ENCODE measurements at places on chromosomes 2 and 18.

- no peak for DNase-seq
Observed at GRCh38 chr2:44572196-44572900, 210.6 kb downstream of the CAMKMT start.

GRCh38 chr2:240499309-240500301, 58.2 kb downstream of the ANKMY1 start:
- DNase-seq, result no peak

GRCh38 chr2:141195087-141195486, 935.7 kb downstream of the LRP1B start:
- DNase-seq, result no peak

GRCh38 chr2:16665748-16666448, at the start of gene CYRIA:
Gene CYRIA, minus strand, starts transcription at chr2:16665834. Its CDS starts 77,715 bp downstream, at chr2:16588119.
- peak; percentile 21 for DNase-seq

- no peak for DNase-seq
Observed at GRCh38 chr2:170141865-170142264, 36.1 kb upstream of the MYO3B start.

DNA sequence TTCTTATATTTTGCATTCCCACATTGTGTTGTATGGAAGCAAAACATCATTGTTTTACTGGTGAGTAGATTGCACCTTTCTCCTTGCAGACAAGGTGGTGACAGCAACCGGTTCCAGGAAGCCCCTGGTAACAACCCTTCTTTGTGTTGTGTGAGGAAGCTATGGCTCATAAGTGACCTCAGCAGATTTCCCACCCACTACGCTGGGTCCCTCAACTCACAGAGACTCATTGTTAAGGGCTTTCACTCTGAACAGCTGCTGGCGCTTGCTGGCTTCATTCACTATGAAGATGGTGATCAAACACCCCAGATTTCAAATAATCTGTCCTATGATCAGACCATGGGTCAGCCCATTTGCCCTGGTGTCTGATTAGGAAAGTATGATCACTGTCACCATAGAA, 53.4 kb downstream of the WIPF1 start:
- no peak for DNase-seq

DNA sequence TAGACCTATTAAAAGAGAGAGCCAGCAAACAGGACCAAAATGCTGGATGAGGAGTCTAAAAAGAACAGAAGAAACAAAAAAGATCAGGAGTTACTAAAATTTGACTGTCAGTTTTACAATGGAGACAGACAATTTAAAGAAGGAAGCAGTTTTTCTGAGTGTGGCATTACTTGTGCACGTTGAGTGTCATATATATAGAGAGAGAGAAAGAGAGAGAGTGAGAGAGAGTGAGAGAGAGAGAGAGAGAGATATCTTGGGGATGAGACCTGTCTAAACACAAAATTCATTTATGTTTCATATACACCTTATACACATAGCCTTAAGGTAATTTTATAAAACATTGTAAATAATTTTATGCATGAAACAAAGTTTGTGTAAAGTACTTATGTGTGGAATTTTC, 2.1 kb upstream of the GALNT3 start:
- no peak for DNase-seq

- DNase-seq, result no peak
Observed at GRCh38 chr2:213219816-213220215, 64.4 kb upstream of the SPAG16 start.

DNA sequence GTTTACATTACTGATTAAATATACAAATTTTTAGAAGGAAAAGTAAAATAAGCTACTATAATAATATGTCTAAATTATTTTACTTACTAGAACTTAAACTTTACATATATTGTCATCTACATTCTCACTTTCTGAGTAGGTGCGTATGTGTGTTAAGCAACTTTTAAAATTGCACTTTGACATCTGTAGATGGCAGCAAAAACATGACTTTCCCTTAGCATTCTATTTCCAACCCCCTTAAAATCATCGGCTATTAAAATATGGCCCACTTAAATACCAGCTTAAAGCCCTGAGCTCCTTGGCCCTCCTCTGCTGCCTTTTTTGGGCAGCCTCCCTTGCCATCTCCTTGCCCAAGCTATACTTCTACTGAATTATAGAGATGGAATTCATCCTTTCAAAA, 78.0 kb downstream of the UPP2 start:
- DNase-seq, result no peak

DNA sequence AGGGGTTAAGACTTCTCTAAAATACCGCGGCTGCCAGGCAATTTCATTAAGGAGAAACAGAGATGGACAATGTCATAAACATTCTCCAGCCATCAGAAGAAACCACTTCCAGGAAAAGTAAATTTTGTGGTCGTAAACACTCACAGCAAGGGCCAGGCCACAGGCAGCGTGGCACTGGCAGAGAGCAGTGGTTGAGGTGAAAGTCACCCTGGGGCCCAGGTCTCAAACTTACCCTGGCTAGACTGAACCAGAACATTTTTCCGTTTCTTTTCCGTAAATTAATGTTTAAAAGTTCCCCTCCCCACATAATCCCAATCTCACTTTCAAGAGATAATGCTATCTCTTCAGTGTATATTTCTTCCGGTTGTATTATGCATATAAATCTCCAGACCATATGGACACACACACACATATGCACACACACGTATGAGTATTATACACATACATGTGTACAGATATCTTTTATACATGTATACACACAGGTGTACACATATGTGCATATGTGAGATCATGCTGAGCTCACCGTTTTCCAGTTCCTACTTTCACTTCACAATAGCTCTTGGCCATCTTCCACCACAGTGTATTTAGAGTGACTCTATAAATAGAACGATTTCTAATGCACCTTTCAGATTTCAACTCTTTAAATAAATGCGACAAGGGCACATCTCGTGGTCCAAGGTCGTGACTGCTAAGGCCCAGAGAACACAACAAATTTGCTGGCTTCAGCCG, 90.1 kb downstream of the MALT1 start:
- no peak for DNase-seq

GRCh38 chr18:54169431-54170403, 54.8 kb downstream of the MBD2 start:
- DNase-seq, result peak; percentile 91

GRCh38 chr2:158184556-158185343, 83.1 kb downstream of the UPP2 start:
- DNase-seq, result no peak

DNA sequence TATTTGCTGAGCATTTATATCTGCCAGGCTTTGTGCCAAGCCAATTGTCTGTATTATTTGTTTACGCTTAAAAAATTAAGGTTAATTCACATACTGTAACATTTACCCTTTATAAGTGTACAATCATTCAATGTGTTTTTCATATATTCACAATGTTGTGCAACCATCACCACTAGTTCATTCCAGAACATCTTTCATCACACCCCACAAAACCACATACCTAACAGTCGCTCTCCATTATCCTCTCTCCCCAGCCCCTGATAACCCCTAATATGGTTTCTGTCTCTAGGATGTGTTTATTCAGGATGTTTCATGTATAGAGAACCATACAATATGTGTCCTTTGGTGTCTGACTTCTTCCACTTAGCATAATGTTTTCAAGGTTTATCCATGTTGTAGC, 234.1 kb downstream of the INSIG2 start:
- DNase-seq, result peak; percentile 64

GRCh38 chr2:176128172-176128981, 1.1 kb upstream of the HOXD8 start:
- DNase-seq, result peak; percentile 58

- DNase-seq, result no peak
Observed at GRCh38 chr18:11974741-11975325, 6.5 kb upstream of the IMPA2 start.

GRCh38 chr2:203897544-203897943, 30.0 kb downstream of the CTLA4 start:
- DNase-seq, result no peak

- DNase-seq, result peak; percentile 25
Observed at GRCh38 chr2:10135296-10136089, 13.0 kb downstream of the RRM2 start.

DNA sequence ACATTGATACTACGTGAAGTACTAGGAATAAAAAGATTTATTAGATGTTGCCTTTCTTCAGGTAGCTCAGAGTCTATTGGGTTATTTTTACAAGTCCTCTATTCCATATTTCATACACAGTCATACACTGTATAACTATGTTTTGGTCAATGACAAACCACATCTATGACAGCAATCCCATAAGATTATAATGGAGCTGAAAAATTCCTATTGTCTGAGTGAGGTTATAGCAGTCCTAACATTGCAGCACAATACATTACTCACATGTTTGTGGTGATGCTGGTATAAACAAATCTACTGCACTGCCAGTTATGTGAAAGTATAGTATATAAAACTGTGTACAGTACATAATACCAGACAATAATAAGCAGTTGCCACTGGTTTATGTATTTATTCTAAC, 595.1 kb downstream of the MBD2 start:
- no peak for DNase-seq

- DNase-seq, result peak; percentile 60
Observed at GRCh38 chr2:171741189-171741588, 53.9 kb downstream of the DYNC1I2 start.

DNA sequence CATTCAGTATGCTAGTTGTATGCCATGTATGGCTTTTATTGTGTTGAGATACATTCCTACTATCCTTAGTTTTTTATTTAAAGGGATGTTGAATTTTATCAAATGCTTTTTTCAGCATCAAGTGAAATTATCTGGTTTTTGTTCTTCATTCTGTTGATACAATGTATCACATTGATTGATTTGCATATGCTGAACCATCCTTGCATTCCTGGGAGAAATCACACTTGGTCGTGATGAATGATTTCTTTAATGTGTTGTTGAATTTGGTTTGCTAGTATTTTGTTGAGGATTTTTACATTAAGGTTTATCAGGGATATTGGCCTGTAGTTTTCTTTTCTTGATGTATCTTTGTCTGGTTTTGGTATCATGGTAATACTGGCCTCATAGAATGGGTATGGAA, 49.7 kb downstream of the CD28 start:
- DNase-seq, result no peak

DNA sequence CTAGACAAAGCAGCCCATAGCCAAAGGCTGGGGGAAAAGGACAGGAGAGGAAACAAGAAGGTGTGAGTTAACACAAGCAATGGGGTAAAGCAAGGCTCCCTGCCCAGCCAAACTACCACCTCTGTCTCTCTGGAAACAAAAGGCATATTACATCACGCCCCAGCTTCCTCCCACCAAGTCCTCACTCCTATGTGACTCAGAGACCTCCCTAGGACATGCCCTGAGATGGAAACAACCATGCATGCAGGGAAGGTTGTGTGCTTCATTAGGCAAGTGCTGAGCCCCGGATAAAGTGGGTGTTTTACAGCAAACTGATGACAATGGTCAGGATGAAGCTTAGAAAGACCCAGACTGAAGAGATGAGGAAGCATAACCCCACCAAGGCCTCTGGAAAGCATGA, 9.0 kb upstream of the ATRAID start:
- DNase-seq, result no peak

GRCh38 chr2:168478206-168478605, 22.1 kb downstream of the CERS6 start:
- no peak for DNase-seq

GRCh38 chr2:149719695-149720094, 132.1 kb upstream of the MMADHC start:
- DNase-seq, result no peak

DNA sequence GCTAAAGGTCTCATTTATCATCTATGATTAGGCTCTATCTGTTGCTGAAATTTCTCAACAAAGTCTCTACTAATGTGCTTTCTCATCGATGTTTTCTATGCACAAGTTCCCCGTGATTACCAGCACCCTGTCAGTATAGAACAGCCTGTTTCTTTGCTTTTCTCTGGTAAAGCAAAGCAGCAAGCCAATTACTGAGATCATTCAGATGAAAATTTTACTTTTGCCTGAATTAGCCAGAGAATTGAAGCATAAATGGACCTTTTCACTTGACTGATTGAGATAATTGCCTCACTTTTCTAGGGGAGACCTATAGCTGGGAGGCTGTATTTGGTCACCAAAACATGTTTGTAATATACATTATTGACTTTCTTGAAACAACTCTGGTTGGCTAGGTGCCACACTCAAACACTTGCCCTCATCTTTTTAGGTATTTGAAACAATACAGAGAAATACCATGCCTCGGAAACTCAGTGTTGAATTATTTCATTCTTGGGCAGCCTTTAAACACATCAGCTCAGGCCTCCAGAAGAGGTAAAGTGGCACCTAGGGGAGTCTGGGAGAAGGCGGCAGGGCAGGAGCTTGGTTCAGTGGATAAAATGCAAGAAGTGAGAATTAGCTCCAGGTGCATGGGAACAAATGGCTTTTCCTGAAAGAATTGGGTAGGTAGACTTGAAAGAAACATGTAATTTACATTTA, 96.2 kb downstream of the GALNT3 start:
- no peak for DNase-seq

- DNase-seq, result no peak
Observed at GRCh38 chr2:45898819-45899218, 247.3 kb downstream of the PRKCE start.

GRCh38 chr2:1931003-1931914, 186.9 kb upstream of the PXDN start:
- no peak for DNase-seq

GRCh38 chr2:42169874-42170521, 845 bp downstream of the EML4 start:
- DNase-seq, result no peak

DNA sequence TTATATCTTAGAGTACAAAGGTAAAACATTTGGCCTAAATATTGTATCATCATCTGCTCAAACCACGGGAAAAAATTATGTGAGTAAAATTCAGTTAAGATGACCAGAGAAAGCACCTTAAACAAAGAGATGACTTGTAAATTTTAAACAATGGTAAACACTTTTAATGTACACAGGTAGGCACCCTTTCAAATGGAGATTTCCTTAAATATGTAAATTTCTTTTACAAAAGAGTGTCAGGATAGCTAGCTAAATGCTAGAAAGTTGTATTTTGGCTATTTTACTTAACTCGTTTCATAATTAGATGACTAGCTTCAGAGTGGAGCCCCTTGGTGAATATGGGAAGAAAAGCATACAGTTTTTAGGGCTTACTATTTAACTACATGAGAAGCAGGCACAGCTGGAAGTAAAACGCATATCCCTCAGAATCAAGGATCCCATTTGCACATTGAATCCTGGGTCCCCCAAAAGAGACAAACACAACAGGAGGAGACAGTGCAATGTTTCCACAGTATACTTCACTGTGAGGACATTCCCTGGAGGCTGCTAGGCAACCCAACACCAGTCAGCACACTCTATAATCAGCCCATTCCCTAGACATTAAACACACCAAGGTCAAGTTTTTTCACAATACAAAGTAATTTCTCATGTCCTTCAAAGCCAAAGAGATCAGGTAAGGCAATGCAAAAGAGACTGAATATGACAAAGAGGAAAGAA, 1154.4 kb downstream of the DPP10 start:
- DNase-seq, result no peak

- no peak for DNase-seq
Observed at GRCh38 chr2:234322766-234323465, 174.0 kb downstream of the ARL4C start.

DNA sequence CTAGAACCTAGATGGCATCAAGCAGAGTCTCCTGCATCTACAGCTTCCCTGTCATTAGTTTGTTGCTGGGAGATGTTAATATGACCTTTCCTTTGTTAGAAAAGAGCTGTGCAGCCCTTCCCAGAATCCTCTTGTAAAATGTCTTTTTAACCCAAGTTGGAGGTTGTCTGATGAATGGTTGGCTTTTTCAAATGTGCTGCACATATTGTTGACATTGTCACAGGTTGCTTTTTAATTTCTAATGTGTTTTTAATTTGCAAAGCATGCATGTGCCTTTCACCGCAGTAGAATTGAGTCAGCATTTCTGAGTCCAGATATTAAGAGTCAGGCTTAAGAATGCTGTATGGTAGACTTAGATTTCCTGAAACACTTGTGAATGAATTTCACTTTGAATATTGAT, 120.8 kb downstream of the GREB1L start:
- peak; percentile 43 for DNase-seq

GRCh38 chr2:98891591-98891990, 44.4 kb downstream of the CRACDL start:
- no peak for DNase-seq

All from fibroblast of upper back skin (primary cell).